ENCODE measurements at places on chromosomes 1 and 21. TPM values are rescaled to one million over a fixed set of nuclear protein-coding genes. Genes with fewer than 3 reads are reported as not detected.
A peak's percentile ranks its signal among the peaks of the same experiment; 100 is the strongest.

GRCh38 chr1:24946861-24947658, 17.0 kb upstream of the RUNX3 start:
- DNase-seq: no peak

DNA sequence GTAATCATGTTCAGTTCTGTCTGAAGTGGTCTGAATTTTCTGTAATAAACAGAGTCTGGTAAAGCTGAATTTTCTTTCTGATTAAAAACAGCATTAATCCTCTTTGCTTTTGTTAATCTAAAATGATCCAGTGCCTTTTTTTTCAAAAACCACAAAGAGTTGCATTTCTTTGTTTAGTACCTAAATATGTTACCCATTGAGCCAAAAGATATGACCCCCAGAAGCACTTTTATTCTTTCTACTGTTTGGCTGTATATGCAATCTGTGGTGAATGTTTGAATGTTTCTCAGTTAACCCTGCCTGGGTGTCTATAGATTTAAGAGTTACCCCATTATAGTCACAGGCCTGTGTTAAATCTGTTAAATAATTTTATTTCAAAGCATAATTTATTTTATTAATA, 394.8 kb downstream of the PTPRC start:
- no peak for DNase-seq

- DNase-seq: peak; percentile 21
These were observed 117.5 kb upstream of the HOOK1 start for GRCh38 chr1:59697150-59697800.

DNA sequence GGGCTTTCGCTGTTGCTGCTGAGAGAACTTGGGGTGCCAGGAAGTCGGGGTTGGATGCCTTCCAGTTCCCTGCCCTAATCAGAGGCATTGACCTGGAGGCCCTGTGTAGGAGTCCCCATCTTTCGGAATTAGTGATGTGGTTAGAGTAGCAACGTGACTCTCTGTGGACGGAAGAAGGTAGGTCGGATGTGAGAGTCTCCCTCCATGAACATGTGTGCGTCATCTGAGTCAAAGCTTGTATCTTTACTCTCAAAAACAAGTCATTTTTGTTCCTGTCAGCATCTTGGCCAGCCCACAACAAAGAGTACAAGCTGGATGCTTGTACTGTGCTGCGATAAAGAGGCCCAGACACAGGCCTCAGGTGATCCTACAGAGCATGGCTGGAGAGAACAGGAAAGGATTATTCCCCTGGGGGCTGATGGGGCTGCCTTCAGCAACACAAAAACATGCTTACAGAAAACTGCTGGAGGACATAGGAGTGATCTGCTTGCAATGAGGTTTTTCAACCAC, 31.0 kb upstream of the IL10 start:
- peak; percentile 79 for DNase-seq

GRCh38 chr1:168842306-168842705, 113.3 kb upstream of the DPT start:
- DNase-seq: no peak

- no peak for DNase-seq
These were observed 111.3 kb downstream of the TGFB2 start for GRCh38 chr1:218456444-218456843.

GRCh38 chr1:116420417-116421200, 47.6 kb downstream of the ATP1A1 start:
- no peak for DNase-seq

DNA sequence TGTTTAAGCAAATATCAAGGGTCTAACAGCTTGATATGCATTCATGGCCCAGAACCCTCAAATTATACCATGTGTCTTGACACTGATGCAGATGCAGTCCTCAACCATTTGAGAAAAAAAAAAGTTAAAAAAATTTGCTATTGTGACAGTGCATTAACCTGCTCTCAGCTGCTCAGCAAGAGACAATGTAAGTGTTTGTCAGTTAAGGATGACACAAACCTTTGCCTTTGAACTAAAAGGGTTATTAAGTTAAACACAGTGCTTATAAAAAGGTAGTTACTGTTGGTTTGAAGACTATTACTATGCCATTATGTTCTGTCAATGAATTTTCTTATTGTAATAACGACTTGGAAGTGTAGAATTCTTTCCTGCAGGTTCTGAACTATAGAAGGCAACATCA, 655.6 kb upstream of the NEGR1 start:
- DNase-seq: no peak

DNA sequence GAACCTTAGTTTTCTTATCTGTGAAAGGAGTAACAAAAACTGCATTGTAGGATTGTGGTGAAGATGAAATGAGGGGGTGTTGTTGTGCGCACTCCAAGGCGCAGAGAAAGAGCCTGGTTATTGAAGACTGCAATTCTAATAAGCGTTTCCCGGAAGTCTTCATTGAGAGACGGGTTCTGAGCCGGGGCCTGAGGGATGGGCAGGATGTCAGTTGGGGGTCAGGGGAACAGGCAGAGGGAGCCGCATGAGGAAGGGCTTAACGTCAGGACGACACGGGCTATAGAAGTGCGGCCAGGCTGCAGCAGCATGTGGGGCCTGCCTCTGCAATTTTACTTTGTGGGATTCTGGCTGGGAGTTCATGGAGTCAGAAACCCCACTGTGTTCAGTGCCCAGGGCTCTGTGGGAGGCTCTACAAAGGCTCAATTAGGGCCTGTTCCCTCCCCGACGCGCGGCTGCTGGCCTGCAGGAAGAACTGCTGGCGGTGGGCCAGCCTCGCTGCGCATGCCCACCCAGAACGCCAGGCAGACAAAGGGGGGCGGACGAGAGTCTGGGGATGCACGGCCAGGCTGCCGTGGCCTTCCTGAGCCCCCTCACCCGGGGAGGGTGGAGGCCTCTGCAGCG, 20.7 kb downstream of the TRIM62 start:
- no peak for DNase-seq

- DNase-seq: peak; percentile 26
These were observed 8.3 kb upstream of the TNFRSF9 start for GRCh38 chr1:7948960-7949359.

DNA sequence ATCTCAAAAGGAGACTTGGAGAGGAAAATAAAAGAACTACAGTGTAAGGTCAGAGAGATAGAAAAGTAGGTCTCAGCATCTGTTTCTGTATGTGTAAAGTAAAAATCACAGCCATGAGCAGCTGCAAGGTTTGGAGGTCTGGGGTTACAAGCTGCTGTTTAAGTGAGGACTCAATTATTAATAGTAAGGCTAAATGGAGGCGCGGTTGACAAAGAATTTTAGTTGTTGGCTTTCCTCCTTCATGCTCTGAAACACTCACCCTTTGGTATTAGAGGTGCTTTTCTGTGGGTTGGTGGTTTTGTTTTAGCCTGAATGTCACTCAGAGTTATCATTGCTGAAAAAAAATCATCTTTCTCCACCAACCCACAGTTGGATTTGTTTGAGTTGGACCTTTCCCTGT, 59.8 kb upstream of the HAO2 start:
- no peak for DNase-seq

- no peak for DNase-seq
These were observed 9.7 kb downstream of the MACF1 start for GRCh38 chr1:39214021-39214713.

DNA sequence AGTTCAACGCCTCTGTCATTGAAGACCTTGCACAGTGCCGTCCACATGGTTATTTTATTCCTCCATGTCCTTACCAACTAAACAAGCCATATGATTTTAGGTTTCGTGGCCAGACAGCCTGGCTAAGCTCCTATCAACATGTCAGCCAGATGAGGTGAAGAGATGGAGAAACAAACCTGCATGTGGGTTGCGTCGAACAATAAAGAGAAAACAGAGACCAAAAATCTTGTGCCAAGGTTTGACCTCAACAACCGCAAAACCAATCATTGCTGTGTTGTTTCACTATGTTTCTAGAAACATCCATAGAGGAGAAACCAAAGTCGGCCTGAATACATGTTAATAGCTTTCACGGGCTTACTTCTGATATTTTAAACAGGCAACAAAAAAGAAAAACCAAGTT, 544.6 kb downstream of the SMYD3 start:
- DNase-seq: no peak

DNA sequence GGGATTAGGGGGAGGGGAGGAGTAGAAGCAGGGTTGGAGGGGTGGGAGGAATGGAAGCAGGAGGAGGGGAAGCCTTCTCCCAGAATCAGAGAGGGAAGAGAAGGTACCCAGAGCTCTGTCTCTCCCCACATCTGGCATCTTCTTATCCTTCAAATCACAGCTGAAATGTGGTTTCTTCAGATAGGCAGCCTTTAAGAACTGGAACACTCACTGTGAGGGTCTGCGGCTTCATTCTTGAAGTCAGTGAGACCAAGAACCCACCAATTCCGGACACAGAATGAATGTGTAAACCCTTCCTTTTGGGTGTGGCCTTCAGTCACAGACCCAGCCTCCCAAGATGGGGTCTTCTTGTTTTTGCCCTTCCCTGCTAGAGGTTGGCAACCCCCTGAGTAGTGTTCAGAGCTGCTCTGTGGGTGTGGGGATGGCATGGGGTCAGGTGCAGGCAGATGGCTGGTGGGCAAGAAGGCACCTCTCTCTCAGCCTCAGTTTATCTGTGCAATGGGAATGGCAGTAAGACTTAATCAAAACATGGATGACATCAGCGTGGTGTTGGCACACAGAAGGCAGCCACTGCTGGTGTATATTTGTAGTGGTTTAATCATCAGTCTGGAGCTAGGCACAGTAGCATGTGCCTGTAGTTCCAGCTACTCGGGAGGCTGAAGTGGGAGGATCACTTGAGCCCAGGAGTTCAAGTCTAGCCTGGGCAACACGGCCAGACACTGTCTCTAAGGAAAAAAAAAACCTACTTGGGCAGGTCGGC, 7.2 kb downstream of the FAAH start:
- DNase-seq: no peak

GRCh38 chr1:177053648-177054047, 110.9 kb downstream of the ASTN1 start:
- DNase-seq: no peak

- DNase-seq: no peak
These were observed 49.3 kb downstream of the ADAMTS1 start for GRCh38 chr21:26795866-26796329.

DNA sequence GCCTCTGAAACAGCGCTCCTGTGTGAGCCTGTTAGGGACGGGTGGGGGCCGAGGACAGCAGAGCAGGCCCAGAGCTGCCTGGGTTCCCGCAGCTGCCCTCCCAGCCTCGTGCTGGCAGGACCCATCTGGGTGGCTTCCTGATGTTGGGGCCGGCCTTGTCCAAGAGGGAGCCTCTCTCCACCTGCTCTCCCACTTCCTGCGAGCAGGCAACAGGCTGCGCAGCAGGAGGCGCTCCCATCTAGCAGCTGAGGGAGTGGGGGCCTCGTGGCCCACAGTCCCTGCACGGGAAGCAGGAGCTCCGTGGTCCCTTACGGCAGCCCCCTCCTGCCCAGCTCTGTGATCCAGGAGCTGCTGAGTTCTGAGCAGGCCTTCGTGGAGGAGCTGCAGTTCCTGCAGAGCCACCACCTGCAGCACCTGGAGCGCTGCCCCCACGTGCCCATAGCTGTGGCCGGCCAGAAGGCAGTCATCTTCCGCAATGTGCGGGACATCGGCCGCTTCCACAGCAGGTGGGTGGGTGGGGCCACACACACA, 68.0 kb downstream of the TRIM11 start:
- DNase-seq: no peak

DNA sequence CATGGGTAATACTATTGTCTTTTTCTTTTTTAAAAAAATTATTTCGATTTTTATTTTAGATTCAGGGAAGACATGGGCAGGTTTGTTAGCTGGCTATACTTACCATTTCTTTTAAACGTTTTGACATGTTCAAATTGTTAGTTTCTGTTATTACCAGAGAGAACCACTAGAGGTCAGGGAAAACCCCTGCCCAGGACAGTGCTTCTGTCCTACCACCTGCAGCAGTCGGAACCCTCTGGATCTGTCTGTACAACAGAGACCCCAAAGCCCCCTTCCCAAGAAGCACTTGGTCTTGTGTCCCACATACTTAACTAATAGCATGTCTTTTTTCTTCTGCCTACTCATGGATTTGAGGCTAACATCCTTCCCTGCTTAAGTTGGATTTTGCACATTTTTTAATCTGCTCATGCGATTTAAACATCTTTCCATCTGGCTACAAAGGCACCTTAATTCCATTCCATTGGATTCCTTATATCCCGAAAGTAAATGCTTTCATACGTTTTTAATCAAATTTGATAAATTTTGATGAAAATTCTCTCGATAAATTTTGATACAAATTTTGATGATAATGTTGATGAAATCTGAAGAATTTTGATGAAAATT, 10.0 kb upstream of the C1orf115 start:
- peak; percentile 4 for DNase-seq

DNA sequence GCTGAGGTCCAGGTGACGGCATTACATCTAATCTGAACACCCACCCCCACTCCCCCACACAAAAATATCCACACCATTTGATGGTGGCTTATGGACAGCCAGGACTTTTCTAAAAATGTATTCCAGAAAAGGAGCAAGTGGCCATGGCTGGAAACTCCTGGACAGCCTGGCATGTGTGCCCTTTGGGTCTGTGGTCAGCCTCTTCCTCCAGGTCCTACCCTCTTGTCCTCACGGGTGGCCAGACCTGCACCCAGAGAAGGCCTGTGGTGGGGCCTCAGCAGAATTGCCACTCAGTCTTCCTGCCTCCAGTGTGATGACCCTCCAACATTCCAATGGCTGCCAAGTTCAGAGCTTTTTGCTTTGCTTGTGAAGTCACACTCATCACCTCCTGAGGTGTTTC, 600.6 kb downstream of the AJAP1 start:
- no peak for DNase-seq

DNA sequence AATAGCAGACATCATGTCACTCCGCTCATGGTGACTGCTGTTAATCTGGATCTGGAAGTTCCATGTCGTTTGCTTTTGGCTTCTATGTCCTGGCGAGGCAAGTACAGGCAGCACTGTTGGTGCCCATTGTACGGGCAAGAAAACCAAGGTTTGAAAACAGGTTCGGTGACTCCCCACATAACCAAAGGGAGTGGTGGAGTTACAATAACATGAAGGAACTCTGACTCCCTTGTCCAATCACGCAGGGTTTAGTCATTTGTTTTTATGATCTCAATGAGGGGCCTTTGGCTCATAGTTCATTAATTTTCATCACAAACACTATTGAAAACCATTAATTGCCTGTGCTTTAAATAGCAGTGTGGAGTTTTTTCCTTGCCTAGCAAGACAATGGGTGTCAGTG, 82.9 kb upstream of the SSX2IP start:
- no peak for DNase-seq

GRCh38 chr1:27316860-27317259, 5.1 kb upstream of the TMEM222 start:
- DNase-seq: no peak

- no peak for DNase-seq
These were observed 55.2 kb upstream of the SELENON start for GRCh38 chr1:25744636-25745425.

The DYNLT5 gene
- total RNA-seq: not detected

The EPHA8 gene
- total RNA-seq: not detected

The RLF gene
- total RNA-seq: 13.7 TPM

The CDC73 gene
- 46.3 TPM for total RNA-seq

The MAB21L3 gene
- not detected for total RNA-seq

The FCER1G gene
- 1.2 TPM for total RNA-seq

The C1QA gene
- not detected for total RNA-seq

The CD5L gene
- total RNA-seq: not detected

The ANGPTL7 gene
- not detected for total RNA-seq

The SELENBP1 gene
- total RNA-seq: not detected

The DDR2 gene
- 0.19 TPM for total RNA-seq

The TAF13 gene
- total RNA-seq: 34.2 TPM

The ALG14 gene
- total RNA-seq: 4.1 TPM

The CELA3B gene
- not detected for total RNA-seq

The CCDC27 gene
- not detected for total RNA-seq

The RNU1-4 gene
- 874 TPM for total RNA-seq

The GBP7 gene
- 0.10 TPM for total RNA-seq

The PADI6 gene
- not detected for total RNA-seq

Data from activated naive CD8-positive, alpha-beta T cell treated with anti-CD3 and anti-CD28 coated beads for 36 hours (primary cell).